ENCODE measurements at places on chromosomes 4 and X.

DNA sequence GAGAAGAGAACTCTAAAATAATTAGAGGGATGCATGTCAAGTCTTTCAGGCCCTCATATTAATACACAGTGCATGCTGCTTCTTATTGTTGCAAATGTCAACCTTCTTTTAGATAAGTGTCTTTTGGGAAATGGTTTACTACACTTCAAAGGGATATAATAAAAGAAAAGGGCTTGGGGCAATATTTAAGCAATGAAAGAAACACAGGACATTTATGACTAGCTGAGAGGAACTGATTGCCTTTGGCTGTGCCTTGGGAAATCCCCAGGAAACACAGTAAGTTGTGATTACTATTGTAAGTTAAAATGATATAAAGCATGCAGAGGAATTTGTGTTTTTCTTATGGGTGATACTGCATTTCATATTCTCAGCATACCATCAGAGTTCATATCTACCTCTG is 1036.2 kb upstream of the GRID2 start:
- DNase-seq = no peak

- no peak for DNase-seq
Observed at GRCh38 chr4:155690044-155690837, 23.6 kb downstream of the GUCY1A1 start.

- no peak for DNase-seq
Observed at GRCh38 chr4:24645765-24646550, 61.6 kb upstream of the DHX15 start.

GRCh38 chr4:3339577-3339976 is 46.8 kb downstream of the RGS12 start:
- DNase-seq = no peak

DNA sequence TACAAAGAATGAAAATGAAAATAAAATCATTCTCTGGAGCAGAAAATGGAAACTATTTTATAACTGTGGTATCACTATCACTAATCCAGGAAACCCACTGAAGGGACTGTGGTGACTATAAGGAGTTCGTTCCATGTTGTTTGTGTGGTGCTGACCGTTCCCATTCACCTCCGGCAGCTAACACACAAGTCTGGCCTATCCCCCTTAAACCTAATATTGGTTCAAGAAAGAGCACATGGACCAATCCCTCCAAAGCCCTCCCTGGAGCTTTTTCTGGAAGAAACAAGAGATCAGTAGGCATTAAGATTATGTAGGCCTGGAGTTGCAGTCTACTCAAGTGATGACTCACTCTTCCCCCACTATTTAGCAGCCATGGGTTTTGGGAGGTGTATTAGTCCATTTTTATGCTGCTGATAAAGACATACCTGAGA is 25.9 kb upstream of the FAM241A start:
- no peak for DNase-seq

DNA sequence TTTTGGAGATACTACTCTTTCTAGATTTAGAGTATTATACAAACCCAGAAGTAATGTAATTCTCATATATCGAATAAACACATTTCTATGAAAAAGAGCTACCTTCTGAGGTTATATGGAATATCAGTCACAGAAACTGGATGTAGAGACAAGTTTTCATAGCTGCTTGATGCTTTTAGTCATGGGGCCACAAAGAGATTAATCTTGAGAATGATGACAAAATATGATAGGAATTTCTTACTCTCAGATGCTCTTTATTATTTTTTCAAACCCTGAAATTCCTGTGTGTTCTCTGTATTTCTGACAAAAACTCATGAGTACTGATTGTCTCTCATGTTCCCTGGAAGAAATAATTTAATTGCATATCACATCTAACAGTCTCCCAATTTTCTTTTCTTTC is 662.5 kb downstream of the RAPGEF2 start:
- DNase-seq = no peak

DNA sequence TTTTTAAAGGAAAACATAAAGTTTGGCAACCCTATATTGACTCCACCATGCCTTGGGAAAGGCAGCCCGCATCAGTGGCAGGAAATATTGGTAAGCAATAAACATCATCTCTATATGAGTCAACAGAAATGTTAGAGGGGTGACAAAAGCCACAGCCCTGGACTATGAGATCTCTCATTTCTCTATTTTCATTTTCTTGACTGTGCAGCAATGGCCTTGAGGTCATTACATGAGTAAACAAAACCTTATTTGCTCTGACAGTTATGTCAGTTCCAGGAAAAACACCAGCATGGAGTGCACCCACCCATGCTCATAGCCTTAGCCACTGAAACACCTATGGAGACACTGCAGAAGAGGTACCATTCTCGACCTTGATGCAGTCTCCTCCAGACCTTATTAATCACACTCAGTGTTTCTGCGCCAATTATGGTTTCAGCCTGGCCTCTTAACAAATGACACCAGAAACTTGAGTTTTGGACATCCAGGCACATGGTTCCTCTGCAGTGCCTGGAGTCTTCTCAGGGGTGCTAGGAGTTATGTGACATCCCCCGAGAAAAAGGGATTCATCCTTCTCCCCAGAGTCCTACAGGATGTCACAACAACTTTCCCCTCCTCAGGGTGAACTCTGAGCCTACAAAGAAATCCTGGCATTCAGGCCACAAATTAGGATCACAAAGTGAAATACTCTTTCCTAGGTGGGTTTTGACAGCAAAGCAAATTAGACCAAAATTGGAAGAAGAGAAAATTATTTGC is 16.0 kb upstream of the HPGD start:
- no peak for DNase-seq

GRCh38 chrX:112043997-112044396 is 38.6 kb downstream of the TRPC5 start:
- no peak for DNase-seq

DNA sequence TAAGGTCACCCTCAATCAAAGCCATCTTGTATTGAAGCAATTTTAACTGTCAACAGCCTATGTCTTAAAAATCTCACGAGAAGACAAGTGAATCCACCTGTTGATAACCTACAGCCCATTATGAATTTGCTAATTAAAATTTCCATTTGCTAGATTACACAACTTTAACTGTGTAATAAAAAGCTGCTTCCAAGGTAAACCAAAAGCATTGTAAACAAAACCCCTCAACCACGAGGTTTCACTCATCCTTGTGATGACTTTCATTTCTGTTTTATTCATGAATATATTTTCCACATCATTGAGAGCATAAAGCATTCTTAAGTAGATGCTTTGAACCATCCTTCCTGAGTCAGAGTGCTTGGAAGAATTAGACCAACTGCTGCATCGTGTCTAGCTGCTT is 217.5 kb upstream of the GYPA start:
- no peak for DNase-seq

GRCh38 chr4:186236126-186236525 is 8.8 kb downstream of the KLKB1 start:
- no peak for DNase-seq

DNA sequence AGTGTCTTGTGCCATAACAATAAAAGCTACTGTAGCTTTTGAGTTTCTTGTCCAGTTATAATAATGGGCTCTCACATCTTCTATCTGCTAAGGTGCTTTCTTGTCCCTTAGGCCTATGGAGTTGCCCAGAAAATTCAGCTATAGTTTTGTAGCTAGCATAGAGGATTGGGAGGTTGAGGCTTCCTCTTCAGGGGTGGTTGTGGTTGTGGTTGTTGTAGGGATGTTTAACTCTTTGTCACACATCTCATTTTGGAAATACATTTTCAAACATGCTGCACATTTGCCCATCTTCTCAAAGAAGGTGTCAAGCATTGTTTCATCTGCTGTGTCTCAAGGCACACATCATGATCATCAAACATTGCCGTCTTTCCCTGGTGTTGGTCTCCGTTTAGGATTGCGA is 65.0 kb downstream of the ATXN3L start:
- DNase-seq = no peak

- DNase-seq = no peak
Observed at GRCh38 chr4:108854786-108855185, 91.9 kb upstream of the ETNPPL start.

GRCh38 chr4:8721621-8722020 is 129.1 kb downstream of the CPZ start:
- no peak for DNase-seq

DNA sequence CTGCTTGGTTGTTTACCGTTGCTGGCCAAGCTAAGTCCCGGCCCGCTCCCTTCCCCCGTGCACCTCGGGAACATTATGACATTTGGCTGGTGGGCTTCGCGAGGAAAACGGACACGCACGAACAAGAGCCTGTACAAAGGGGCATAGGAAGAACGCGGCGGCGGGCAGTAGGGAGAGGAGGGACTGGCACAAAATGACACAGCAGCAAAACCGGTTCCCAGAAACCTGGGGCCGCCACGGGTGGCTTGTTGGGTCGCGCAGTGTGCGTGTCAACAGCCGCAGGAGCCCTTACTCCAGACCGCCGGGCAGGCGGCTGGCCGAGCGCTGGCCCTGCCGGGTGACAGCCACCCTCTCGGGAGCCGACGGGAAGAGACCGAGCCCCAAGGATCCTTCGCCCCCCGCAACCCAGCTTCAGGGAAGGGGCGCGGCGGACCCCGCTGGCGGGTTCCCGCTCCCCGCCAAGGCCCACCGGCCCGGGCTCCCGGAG is 1.6 kb upstream of the LIN54 start:
- DNase-seq = no peak

GRCh38 chr4:45951153-45951552 is 172.7 kb downstream of the GABRG1 start:
- no peak for DNase-seq

DNA sequence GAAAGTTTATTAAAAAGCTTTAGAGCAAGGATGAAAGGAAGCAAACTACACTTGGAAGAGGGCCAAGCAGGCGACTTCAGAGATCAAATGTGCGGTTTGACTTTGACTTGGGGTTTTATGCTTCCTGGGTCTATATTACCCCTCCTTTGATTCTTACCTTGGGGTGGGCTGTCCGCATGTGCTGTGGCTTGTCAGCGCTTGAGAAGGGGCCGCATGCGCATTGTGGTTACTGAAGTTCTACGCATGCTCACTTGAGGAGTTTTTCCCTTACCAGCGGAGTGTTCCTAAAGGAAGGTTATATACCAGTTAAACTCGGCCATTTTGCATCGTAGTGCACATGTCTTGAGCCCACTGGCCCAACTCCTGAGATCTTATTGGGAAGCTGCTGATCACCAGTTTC is 9.9 kb downstream of the ZNF157 start:
- peak; percentile 84 for DNase-seq

- DNase-seq = no peak
Observed at GRCh38 chr4:18209448-18209847, 187.9 kb upstream of the LCORL start.

GRCh38 chr4:58163156-58163555 is 1053.0 kb upstream of the IGFBP7 start:
- DNase-seq = no peak

- DNase-seq = no peak
Observed at GRCh38 chr4:82423245-82424054, 6.8 kb downstream of the HNRNPDL start.

DNA sequence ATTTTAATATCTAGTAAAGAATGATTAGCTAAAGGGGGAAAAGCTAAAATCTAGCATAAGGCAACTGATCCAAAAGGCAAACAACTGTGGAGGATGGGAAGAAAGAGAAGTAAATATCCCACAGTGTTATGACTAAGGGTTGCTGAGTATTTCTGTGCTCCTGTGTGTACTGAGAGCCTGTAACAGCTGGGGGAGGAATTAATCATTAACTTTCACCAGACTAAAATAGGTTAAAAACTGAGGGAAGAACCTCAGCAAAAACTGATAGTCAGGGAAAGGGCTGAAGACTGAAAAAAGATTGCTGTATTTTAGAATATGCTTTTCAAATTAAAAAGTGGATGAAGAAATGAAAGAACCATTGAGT is 365.9 kb downstream of the CXXC4 start:
- no peak for DNase-seq
